ENCODE measurements at places on chromosomes 13 and 19. TPM values are rescaled to one million over a fixed set of nuclear protein-coding genes. Genes with fewer than 3 reads are reported as not detected.

GRCh38 chr13:30799356-30799824, 64.0 kb downstream of the ALOX5AP start:
- DNase-seq: peak; percentile 62

DNA sequence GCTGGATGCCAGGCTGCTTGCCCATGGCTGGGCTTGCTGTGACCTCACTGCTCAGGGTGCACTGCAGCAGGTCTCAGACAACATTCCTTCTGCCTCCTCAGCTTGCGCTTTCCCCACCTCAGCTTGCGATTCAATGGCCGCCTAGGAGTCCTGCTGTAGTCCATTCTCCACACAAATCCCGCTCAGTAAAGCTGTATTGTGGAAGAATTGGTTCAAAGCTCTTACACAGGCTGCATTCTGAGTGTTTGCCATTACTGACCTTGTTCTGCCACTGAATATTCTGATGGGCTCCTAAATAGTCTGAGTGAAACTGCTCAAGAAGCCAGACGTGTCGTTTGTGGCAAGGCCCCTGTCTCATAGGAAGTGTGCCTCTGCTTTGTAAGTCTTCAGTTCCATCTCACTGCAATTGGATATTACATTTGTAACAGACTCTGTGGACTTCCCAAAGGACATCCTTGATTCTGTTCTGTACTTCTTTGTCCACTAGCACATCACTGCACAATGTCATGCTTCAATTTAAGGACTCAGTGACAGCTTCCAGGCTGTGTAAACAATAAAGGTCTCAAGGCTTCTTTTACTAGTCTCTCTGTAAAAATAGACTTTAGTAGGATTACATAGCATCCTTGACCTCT, 49.8 kb downstream of the KATNAL1 start:
- DNase-seq: no peak

- DNase-seq: no peak
Observed at GRCh38 chr19:8517551-8518442, 3.8 kb upstream of the ZNF414 start.

DNA sequence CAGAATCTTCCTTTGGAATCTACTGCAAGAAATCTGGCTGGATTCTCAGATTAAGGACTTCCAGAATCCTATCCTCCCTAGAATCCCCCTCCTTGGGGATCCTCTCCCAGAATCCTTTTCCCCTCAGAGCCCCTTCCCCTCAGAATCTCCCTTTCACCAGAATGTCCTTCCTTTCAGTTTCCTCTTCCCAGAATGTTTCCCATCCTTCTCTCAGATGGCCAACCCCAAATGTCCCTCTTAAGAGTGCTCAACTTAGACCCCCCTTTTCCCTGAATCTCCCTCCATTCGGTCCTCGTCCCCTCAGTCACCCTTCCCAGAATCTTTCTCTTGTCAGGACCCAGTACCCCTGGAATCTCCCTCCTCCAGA, 584 bp upstream of the RPS16 start:
- DNase-seq: no peak

- DNase-seq: no peak
Observed at GRCh38 chr13:54175466-54175865, 1146.9 kb downstream of the OLFM4 start.

DNA sequence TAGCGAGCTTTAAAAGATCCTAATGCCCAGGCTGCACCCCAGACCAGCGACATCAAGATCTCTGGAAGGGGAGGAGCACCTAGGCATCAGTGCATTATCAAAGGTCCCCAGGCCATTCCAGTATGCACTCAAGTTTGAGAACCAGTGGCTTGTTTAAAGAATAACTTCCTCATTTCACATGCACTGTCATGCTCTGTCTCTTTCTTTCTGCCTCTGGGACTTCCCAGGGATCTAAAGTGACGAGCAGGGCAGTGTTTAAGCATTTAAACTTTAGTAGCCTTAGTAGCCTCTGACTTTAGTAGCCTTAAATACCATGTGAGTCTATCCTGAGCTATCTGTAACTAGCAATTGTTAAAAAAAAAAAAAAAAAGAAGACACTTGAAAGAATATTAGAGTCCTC, 8.9 kb upstream of the FARP1 start:
- DNase-seq: no peak

GRCh38 chr13:107202371-107203023, 634.6 kb upstream of the ARGLU1 start:
- DNase-seq: no peak

- no peak for DNase-seq
Observed at GRCh38 chr19:31257426-31258130, 91.7 kb downstream of the TSHZ3 start.

- no peak for DNase-seq
Observed at GRCh38 chr13:50123515-50123861, 108.2 kb downstream of the KCNRG start.

LIM2 gene
- not detected for total RNA-seq

COL5A3 gene
- 6.1 TPM for total RNA-seq

All from sigmoid colon (tissue), 7 donors.